ENCODE measurements at places on chromosomes 11 and 22. TPM values are rescaled to one million over a fixed set of nuclear protein-coding genes. Genes with fewer than 3 reads are reported as not detected.

APOBEC3H gene
- total RNA-seq = 0.40 TPM

CRYBA4 gene
- not detected for total RNA-seq

THY1 gene
- 0.13 TPM for total RNA-seq

SCGB1D2 gene
- total RNA-seq = not detected

ATP6V1E1 gene
- 81.5 TPM for total RNA-seq

BLID gene
- 3.6 TPM for total RNA-seq

OR2D2 gene
- total RNA-seq = 0.40 TPM

OPCML gene
- total RNA-seq = not detected

YPEL1 gene
- total RNA-seq = 0.48 TPM

NCF4 gene
- total RNA-seq = not detected

PRODH gene
- 0.58 TPM for total RNA-seq

MFRP gene
- not detected for total RNA-seq

ART5 gene
- total RNA-seq = not detected

EXPH5 gene
- 0.13 TPM for total RNA-seq

PTPRCAP gene
- 1.4 TPM for total RNA-seq

CARD18 gene
- not detected for total RNA-seq

OAF gene
- total RNA-seq = 164 TPM

RASD2 gene
- not detected for total RNA-seq

SLC3A2 gene
- total RNA-seq = 838 TPM

BBOX1 gene
- not detected for total RNA-seq

CEND1 gene
- 2.1 TPM for total RNA-seq

SLC6A5 gene
- not detected for total RNA-seq

MRGPRE gene
- not detected for total RNA-seq

SCO2 gene
- 3.2 TPM for total RNA-seq

SLC29A2 gene
- 6.0 TPM for total RNA-seq

POU2AF3 gene
- total RNA-seq = not detected

IGLL1 gene
- not detected for total RNA-seq

VSIG2 gene
- not detected for total RNA-seq

FOLR1 gene
- 0.58 TPM for total RNA-seq

GGT5 gene
- not detected for total RNA-seq

HBE1 gene
- total RNA-seq = 40.6 TPM

LARGE2 gene
- 0.19 TPM for total RNA-seq

DRD4 gene
- total RNA-seq = not detected

PANX2 gene
- total RNA-seq = 0.68 TPM

NPAS4 gene
- total RNA-seq = not detected

YWHAH gene
- 43.4 TPM for total RNA-seq

CYTH4 gene
- total RNA-seq = 2.7 TPM

OR8D1 gene
- total RNA-seq = not detected

PLEKHB1 gene
- 5.8 TPM for total RNA-seq

TCN2 gene
- total RNA-seq = 3.1 TPM

FAM111A gene
- 58.7 TPM for total RNA-seq

HEPHL1 gene
- not detected for total RNA-seq

GLYATL1 gene
- 0.16 TPM for total RNA-seq

SYNGR1 gene
- total RNA-seq = 6.8 TPM

CRYBB2 gene
- total RNA-seq = 0.15 TPM

PYGM gene
- total RNA-seq = 3.4 TPM

TTC36 gene
- 2.7 TPM for total RNA-seq

OR10A4 gene
- total RNA-seq = not detected

SIAE gene
- total RNA-seq = 5.2 TPM

KCTD14 gene
- total RNA-seq = not detected

GTSE1 gene
- total RNA-seq = 20.7 TPM

GRK3 gene
- 0.60 TPM for total RNA-seq

FAM227A gene
- 0.60 TPM for total RNA-seq

SYT9 gene
- not detected for total RNA-seq

Data from A375 (cell line).